Activated CD4-positive, alpha-beta memory T cell treated with anti-CD3 and anti-CD28 coated beads, Interleukin-2, amount 10 ng/mL, durations not matched to agents 7 days and 5 days (primary cell): ENCODE measurements at places on chromosomes 12 and 14. TPM values are rescaled to one million over a fixed set of nuclear protein-coding genes. Genes with fewer than 3 reads are reported as not detected.

ZNF384 gene
- 78.1 TPM for total RNA-seq

- H3K36me3 ChIP-seq: peaks cover 12% of the 10 kb centered on the region
- no peaks in the 10 kb centered on the region for H3K27me3 ChIP-seq
- H3K27ac ChIP-seq: peak overlapping the region; percentile 95
- H3K4me3 ChIP-seq: peak overlapping the region; percentile 95
- DNase-seq: peak; percentile 44
- H3K4me1 ChIP-seq: peaks cover 71% of the 10 kb centered on the region
Observed at GRCh38 chr14:89617481-89618329, 200.7 kb upstream of the FOXN3 start.

C14orf132 gene
- total RNA-seq: 1.2 TPM

CNTN1 gene
- not detected for total RNA-seq

DNA sequence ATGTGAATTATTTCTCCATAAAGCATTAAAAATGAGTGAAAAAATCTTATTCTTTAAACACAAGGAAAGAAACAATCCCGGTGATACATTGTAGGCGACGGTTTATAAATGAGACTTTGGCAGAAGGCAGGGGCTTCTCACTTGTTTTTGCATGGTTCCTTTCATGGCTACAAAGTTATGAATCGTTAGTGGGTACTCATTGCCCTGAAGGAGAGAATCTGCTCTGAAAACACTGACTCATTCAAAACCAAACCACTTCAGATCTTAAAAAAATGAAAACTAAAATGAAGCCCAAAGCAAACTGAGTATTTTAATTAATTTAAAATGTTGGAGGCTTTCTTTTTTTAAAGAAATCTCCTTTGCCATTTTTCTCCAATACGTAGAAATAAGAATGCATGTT is 41.4 kb upstream of the AMIGO2 start:
- no peaks in the 10 kb centered on the region for H3K27me3 ChIP-seq
- DNase-seq: no peak
- no peak overlapping the region for H3K27ac ChIP-seq
- H3K4me3 ChIP-seq: no peak overlapping the region

- no peaks in the 10 kb centered on the region for H3K4me1 ChIP-seq
- H3K4me3 ChIP-seq: no peak overlapping the region
- H3K27ac ChIP-seq: no peak overlapping the region
- no peaks in the 10 kb centered on the region for H3K27me3 ChIP-seq
- DNase-seq: no peak
Observed at GRCh38 chr14:32601069-32601468, 272.0 kb downstream of the AKAP6 start.

DNA sequence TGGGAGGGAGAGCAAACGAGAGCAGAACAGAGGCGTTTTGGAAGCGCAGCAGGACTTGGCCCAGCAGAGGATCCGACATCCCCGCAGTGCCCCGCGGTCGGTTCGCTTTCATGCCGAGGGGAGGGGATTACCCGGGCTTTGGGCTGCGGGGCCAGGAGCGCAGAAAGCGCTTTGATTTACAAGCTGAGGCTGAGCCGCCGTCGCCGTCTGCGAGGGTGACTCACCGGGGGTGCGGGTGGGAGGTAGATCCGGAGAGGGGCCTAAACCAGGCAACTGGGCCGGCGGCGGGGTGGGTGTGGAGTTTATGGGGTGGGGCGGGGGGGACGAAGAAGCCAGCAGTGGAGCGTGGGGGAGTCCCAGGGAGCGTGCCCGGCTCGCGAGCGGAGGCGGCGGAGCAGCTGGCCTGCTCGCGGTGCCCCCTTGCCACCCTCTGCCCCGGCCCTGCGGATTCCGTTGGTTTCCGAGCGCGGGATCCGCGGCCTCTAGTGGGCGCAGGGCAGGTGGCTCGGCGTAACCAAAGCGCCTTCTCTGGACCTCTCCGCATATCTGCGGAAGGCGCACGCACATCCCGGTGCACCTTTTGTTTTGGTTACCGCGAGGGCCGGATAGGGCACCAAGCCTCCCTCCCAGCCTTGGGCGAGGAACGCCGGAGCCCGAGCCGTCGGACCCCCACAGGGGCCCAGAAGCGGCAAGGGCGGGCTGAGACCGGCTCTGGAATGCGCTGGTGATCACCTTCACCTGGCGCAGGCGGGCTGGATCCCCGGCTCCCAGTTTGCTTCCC is 2.6 kb downstream of the SIX4 start:
- peaks cover 25% of the 10 kb centered on the region for H3K4me1 ChIP-seq
- no peaks in the 10 kb centered on the region for H3K36me3 ChIP-seq
- DNase-seq: peak; percentile 35
- peaks cover 58% of the 10 kb centered on the region for H3K27me3 ChIP-seq

GRCh38 chr12:106648736-106649135 is 65.9 kb downstream of the RFX4 start:
- H3K36me3 ChIP-seq: no peaks in the 10 kb centered on the region
- DNase-seq: no peak
- H3K4me3 ChIP-seq: no peak overlapping the region

DNA sequence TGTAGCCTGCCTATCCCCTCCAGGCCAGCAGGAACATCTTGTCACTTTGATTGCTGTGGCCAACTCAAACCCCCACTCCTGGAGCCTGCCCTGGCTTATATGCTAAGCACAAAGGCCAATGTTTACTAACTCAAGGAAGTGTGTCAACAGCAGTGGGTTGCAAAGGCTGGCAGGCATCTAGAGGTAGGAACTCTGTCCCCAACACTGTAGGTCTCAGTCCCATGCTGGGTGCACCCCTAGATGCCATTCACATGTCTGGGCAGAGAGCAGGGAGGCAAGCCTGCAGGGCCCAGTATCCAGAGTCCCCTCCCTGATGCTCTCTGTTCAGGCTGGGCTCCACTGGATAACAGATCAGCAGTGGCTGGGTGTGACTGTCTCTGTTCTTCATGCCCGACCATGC is 1.6 kb upstream of the HPD start:
- H3K4me3 ChIP-seq: no peak overlapping the region
- no peak overlapping the region for H3K27ac ChIP-seq
- no peak for DNase-seq
- peaks cover 2% of the 10 kb centered on the region for H3K4me1 ChIP-seq

AICDA gene
- total RNA-seq: not detected

AKAP6 gene
- 1.1 TPM for total RNA-seq

DNA sequence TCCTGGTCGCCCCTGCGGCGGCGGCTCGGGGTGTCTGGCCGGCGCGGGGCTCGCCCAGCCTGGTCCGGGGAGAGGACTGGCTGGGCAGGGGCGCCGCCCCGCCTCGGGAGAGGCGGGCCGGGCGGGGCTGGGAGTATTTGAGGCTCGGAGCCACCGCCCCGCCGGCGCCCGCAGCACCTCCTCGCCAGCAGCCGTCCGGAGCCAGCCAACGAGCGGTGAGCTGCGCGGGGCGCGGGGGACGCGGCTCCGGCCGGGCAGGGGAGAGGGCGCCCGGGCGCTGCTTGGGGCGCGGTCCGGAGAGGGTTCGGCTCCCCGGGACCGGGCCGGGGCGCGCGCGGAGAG is at the start of gene LGALS3:
Gene LGALS3 (plus strand): TSS at position 167 of the 342 bp plus-strand sequence. CDS start 8,122 bp downstream, outside the sequence.
- peak; percentile 59 for DNase-seq
- peak within 1 kb of the TSS; percentile 61 for H3K27ac ChIP-seq
- H3K36me3 ChIP-seq: peaks cover 33% of the 10 kb centered on the region

DNA sequence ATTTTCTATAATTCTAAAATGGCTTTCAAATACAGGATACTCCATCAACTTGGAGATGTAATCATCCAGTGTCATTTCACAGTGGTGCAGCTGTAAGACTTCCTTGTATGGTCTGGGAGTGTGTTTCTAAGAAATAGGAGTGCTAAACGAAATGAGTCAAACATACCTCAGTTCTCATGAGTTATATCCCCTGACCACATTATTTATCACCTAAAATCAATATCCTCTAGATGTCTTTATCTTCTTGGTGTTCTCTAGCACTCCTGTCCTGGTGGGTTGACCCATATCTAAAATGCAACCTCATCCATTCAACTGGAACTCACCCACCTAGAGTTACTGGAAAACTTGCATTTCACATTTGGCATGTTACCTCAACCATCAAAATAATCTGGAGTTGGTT is 33.2 kb downstream of the TMEM30B start:
- peak overlapping the region; percentile 24 for H3K4me3 ChIP-seq
- peak overlapping the region; percentile 69 for H3K27ac ChIP-seq
- no peak for DNase-seq
- no peaks in the 10 kb centered on the region for H3K27me3 ChIP-seq
- peaks cover 16% of the 10 kb centered on the region for H3K36me3 ChIP-seq
- peaks cover 44% of the 10 kb centered on the region for H3K4me1 ChIP-seq

- H3K36me3 ChIP-seq: peaks cover 12% of the 10 kb centered on the region
- H3K4me3 ChIP-seq: no peak overlapping the region
- peaks cover 6% of the 10 kb centered on the region for H3K27me3 ChIP-seq
- no peak for DNase-seq
- H3K4me1 ChIP-seq: peaks cover 24% of the 10 kb centered on the region
Observed at GRCh38 chr12:112122823-112123690, 2.3 kb upstream of the TRAFD1 start.

DNA sequence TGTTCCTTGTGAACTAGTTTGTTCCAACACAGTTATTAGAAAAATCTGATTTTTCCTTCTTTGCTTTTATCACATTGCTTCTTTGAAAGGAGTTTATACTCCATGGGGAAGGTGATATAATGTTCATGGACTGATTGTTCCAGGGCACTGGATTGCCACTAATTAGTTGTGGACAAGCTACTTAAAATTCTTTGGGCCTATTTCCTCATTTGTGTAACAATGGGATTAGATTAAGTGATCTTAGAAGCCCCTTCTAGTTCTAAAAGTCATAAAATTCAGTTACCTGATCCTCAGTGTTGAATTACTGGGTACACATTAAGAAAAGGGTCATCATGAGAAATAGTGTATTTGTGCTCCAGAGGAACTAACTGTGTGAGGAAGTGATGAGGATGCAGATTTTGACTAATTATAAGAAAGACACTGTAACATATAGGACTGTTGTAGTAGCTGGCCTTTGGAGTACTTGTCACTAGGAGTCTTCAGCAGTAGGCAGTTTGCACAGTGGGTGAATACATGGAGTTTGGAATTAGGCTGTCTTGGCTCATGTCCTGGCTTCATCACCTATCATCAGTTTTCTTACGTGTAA is 82.2 kb downstream of the MIA2 start:
- no peaks in the 10 kb centered on the region for H3K27me3 ChIP-seq
- DNase-seq: no peak
- no peak overlapping the region for H3K27ac ChIP-seq
- peaks cover 42% of the 10 kb centered on the region for H3K36me3 ChIP-seq
- H3K4me3 ChIP-seq: no peak overlapping the region

- DNase-seq: no peak
- no peaks in the 10 kb centered on the region for H3K4me1 ChIP-seq
- no peak overlapping the region for H3K4me3 ChIP-seq
- H3K36me3 ChIP-seq: no peaks in the 10 kb centered on the region
- H3K27me3 ChIP-seq: no peaks in the 10 kb centered on the region
Observed at GRCh38 chr14:78292003-78292402, 121.8 kb downstream of the NRXN3 start.

KRT71 gene
- total RNA-seq: not detected

GRCh38 chr14:90058876-90059458 is 2.8 kb upstream of the KCNK13 start:
- peaks cover 2% of the 10 kb centered on the region for H3K36me3 ChIP-seq
- no peak for DNase-seq
- no peak overlapping the region for H3K27ac ChIP-seq
- H3K4me3 ChIP-seq: peak overlapping the region; percentile 64
- H3K27me3 ChIP-seq: peaks cover 70% of the 10 kb centered on the region

TCL1B gene
- not detected for total RNA-seq

DNAI7 gene
- total RNA-seq: not detected

DNA sequence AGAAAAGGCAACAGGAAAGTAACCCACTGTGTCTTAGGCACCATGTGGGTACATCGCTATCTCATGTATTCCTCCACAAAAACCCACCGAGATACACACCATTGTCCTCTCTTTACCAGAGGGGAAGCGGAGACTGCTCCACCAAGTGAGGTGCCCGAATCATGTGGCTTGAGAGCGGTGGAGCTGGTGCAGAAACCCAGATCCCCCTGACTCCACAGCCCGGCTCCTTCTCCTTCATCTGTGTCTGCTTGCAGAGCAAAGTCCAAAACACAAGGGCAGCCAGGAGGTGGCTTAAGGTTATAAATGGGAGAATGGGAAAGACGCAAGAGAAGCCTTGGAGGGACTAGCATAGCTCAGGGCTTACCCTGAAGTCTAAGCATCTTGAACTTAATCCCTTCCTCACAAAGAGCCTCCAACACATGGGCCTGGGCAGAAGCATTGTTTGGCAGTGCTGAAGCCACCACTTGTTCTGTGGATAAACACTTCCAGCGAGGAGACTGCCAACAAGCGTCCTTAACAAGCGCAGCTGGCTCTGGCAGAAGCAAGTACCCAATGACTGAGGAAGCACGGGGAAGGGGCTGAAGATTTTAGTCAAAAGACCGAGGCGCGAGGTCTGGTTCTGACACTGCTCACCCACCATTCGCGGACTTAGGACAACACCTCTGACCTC is 83.0 kb downstream of the TTC7B start:
- no peaks in the 10 kb centered on the region for H3K27me3 ChIP-seq
- H3K27ac ChIP-seq: no peak overlapping the region
- no peaks in the 10 kb centered on the region for H3K36me3 ChIP-seq
- H3K4me3 ChIP-seq: no peak overlapping the region
- no peak for DNase-seq

EXOC3L4 gene
- not detected for total RNA-seq

DNA sequence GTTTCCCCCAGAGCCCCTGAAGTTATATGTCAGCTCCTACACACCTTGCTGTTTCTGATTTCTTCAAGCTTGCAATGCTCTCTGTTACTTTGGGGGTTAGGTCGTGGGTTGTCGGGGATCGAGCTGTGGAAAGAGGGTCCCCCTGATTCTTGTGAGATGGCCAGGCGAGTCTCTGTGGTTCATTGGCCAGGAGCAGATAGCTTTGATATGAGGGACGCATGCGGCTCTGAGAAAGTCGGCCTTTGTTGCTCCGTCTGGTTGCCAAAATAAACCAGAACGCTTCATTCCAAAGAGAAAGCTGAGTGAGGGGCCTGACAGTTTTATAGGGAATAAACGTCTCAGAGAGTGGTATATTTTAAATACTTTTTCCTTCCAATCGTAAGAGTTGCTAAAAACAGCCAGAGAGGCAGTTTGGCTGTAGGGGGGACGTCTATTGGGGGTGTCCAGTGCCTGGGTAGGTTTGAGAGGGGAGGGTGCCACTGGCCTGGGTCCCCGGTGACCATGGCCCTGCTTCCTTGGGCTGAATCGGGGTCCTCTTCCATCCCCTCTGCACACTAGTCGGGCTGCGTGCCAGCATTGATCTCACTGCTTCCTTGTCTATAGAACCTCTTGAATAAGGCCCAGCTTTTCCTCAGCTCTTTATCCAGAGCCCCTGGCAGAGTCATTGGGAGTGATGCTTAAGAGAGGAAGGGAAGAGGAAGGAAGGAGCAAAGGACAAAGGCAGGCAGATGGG is 18.9 kb downstream of the CCND2 start:
- DNase-seq: no peak
- peaks cover 81% of the 10 kb centered on the region for H3K4me1 ChIP-seq
- H3K27me3 ChIP-seq: no peaks in the 10 kb centered on the region
- H3K27ac ChIP-seq: peak overlapping the region; percentile 83
- H3K36me3 ChIP-seq: peaks cover 94% of the 10 kb centered on the region
- no peak overlapping the region for H3K4me3 ChIP-seq

GRCh38 chr12:69483700-69484099 is 13.5 kb downstream of the FRS2 start:
- H3K36me3 ChIP-seq: peaks cover 35% of the 10 kb centered on the region
- no peak for DNase-seq
- peaks cover 14% of the 10 kb centered on the region for H3K4me1 ChIP-seq
- H3K27ac ChIP-seq: no peak overlapping the region

GRCh38 chr14:33525626-33526025 is 425.2 kb downstream of the EGLN3 start:
- H3K27ac ChIP-seq: no peak overlapping the region
- H3K36me3 ChIP-seq: no peaks in the 10 kb centered on the region
- H3K27me3 ChIP-seq: no peaks in the 10 kb centered on the region
- H3K4me3 ChIP-seq: no peak overlapping the region
- H3K4me1 ChIP-seq: no peaks in the 10 kb centered on the region

MEG3 gene
- total RNA-seq: not detected
